Uterus (tissue), 4 donors: ENCODE measurements at places on chromosomes 5 and 9.

- H3K4me3 ChIP-seq = no peak overlapping the region
- H3K36me3 ChIP-seq = no peaks in the 10 kb centered on the region
- no peaks in the 10 kb centered on the region for H3K4me1 ChIP-seq
- H3K27ac ChIP-seq = no peak overlapping the region
- no peaks in the 10 kb centered on the region for H3K27me3 ChIP-seq
Observed at GRCh38 chr5:17103461-17103860, 114.0 kb upstream of the BASP1 start.

- H3K36me3 ChIP-seq = no peaks in the 10 kb centered on the region
- no peak overlapping the region for H3K27ac ChIP-seq
- H3K4me1 ChIP-seq = no peaks in the 10 kb centered on the region
Observed at GRCh38 chr5:83026930-83027687, 50.1 kb downstream of the TMEM167A start.

DNA sequence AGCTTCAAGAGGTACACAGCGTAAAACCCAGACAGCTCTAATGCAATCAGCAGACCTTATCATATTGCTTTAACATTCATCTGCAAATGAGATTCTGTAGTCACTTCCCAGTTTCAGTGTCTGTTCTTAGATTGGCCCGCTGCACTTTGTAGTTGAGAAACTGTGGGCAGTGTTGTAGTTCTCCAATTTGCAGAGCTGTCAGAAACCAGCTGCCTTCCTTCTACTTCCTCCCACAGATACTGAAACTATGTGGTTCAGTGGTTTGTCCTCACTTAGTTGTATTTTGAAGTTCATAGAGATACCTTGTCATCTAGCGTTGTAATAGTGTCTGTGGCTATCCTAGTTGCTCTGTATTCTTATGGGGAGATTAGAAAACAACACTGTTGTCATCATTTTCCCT, 39.6 kb upstream of the TRIM36 start:
- no peaks in the 10 kb centered on the region for H3K27me3 ChIP-seq
- no peak for DNase-seq
- no peak overlapping the region for H3K27ac ChIP-seq
- H3K4me1 ChIP-seq = no peaks in the 10 kb centered on the region
- H3K36me3 ChIP-seq = no peaks in the 10 kb centered on the region
- no peak overlapping the region for H3K4me3 ChIP-seq

- no peaks in the 10 kb centered on the region for H3K27me3 ChIP-seq
- no peak for DNase-seq
- H3K4me1 ChIP-seq = peaks cover 3% of the 10 kb centered on the region
- H3K4me3 ChIP-seq = no peak overlapping the region
- no peaks in the 10 kb centered on the region for H3K36me3 ChIP-seq
Observed at GRCh38 chr9:133581011-133581410, 28.2 kb downstream of the FAM163B start.

- H3K4me1 ChIP-seq = no peaks in the 10 kb centered on the region
- no peak for DNase-seq
- H3K27me3 ChIP-seq = no peaks in the 10 kb centered on the region
- no peak overlapping the region for H3K4me3 ChIP-seq
Observed at GRCh38 chr9:131707733-131708157, 32.1 kb downstream of the RAPGEF1 start.

DNA sequence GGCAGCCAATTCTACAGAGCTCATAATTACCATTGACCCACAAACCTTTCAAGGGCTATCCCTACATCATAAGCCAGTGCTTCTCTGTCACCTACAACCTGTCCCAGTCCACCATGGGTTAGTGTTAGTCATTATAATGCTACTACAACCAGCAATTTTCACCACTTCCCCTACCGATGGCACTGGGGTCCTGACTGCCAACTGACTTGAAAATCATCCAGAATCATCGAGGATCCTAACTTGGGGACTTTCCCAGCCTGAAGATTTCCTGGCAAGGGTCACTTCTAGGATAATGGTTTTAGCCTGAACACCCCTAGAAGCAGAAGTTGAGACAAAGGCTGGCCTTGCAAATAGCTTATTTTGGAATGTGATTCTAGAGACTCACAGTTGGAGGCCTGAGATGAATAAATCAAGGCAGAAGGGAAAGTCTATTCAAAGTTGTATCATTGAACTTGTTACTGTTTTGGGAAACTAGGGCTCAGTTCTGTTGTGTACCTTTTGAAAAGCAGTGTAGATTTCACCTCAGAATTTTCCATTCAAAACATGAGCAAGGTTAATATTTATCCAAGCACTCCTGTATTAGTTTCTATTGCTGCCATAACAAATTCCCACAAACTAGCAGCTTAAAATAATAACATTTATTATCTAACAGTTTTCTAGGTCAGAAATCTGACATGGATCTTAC, 633.0 kb downstream of the LRRC70 start:
- H3K27me3 ChIP-seq = no peaks in the 10 kb centered on the region
- H3K4me1 ChIP-seq = no peaks in the 10 kb centered on the region
- DNase-seq = no peak
- H3K4me3 ChIP-seq = no peak overlapping the region
- H3K27ac ChIP-seq = no peak overlapping the region

- no peak overlapping the region for H3K4me3 ChIP-seq
- H3K27me3 ChIP-seq = no peaks in the 10 kb centered on the region
- H3K36me3 ChIP-seq = no peaks in the 10 kb centered on the region
- no peak overlapping the region for H3K27ac ChIP-seq
Observed at GRCh38 chr9:117546894-117547678, 132.2 kb upstream of the ASTN2 start.

- H3K27me3 ChIP-seq = no peaks in the 10 kb centered on the region
- no peaks in the 10 kb centered on the region for H3K36me3 ChIP-seq
- no peak for DNase-seq
- no peaks in the 10 kb centered on the region for H3K4me1 ChIP-seq
- no peak overlapping the region for H3K27ac ChIP-seq
Observed at GRCh38 chr9:15369238-15369637, 53.4 kb upstream of the SNAPC3 start.

DNA sequence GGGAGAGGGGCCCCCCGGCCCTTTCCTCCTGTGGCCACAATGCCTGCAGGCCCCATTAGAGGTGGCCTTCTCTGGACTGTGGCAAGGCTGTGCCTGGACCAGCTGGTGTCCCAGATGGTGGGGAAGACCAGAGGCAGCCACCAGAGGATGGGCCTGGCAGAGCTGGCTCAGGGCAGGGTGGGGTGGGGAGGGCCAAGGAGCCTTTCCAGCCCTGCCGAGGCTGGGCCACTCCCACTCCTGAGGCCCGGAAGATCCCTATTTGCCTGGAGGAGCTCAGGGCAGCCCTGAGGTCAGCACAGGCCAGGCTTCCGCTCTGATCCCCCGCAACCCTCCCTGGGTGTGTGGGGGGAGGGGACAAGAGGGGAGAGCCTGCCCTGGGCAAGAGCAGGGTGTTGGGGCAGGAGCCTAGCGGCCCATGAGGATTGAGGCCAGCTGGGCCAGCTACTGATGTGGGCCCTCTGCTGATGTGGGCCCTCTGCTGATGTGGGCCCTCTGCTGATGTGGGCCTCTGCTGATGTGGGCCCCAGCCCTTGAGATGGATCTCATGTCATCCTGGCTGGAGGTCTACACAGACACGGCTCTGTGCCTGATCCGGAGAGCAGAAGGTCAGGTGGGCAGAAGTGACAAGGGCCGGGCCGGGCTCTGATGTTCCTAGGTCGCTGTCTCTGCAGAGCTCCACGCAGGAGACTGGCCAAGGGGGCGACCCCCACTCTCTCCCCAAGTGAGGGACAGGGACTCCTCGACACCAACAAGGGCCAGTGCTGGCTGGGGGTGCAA, 6.0 kb downstream of the MRPS2 start:
- H3K4me3 ChIP-seq = no peak overlapping the region
- H3K36me3 ChIP-seq = no peaks in the 10 kb centered on the region
- no peaks in the 10 kb centered on the region for H3K27me3 ChIP-seq
- peaks cover 10% of the 10 kb centered on the region for H3K4me1 ChIP-seq

- no peak for DNase-seq
- H3K36me3 ChIP-seq = no peaks in the 10 kb centered on the region
- no peak overlapping the region for H3K4me3 ChIP-seq
- no peak overlapping the region for H3K27ac ChIP-seq
Observed at GRCh38 chr9:78830301-78830700, 533.4 kb downstream of the PSAT1 start.

GRCh38 chr5:168612996-168613395, 33.8 kb upstream of the PANK3 start:
- H3K27me3 ChIP-seq = no peaks in the 10 kb centered on the region
- no peaks in the 10 kb centered on the region for H3K36me3 ChIP-seq
- no peaks in the 10 kb centered on the region for H3K4me1 ChIP-seq
- H3K27ac ChIP-seq = no peak overlapping the region

DNA sequence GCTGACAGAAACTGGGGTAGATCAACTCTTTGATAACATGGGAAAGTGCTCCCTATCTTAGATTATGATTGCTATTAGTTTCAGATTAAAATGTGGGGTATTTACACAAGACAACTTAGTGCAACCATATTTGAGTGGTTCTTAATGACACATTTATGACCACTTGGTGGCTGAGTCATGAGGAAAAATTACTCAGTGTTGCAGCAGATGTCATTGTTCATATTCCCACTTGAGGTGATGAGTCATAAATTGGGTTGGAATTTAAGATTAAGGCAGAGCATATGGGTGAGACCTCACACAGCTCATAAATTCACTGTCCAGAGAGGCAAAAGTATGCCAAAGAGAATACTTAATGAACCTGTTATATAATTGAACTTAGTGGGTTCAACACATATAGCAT, 408.3 kb downstream of the DMRT2 start:
- H3K36me3 ChIP-seq = no peaks in the 10 kb centered on the region
- no peaks in the 10 kb centered on the region for H3K27me3 ChIP-seq
- no peaks in the 10 kb centered on the region for H3K4me1 ChIP-seq
- no peak for DNase-seq

GRCh38 chr5:157161996-157162395, 4.1 kb downstream of the GARIN3 start:
- no peak for DNase-seq
- H3K4me3 ChIP-seq = no peak overlapping the region
- H3K27me3 ChIP-seq = no peaks in the 10 kb centered on the region
- H3K27ac ChIP-seq = no peak overlapping the region
- H3K4me1 ChIP-seq = no peaks in the 10 kb centered on the region
